ENCODE measurements at places on chromosomes 6 and 20.

DNA sequence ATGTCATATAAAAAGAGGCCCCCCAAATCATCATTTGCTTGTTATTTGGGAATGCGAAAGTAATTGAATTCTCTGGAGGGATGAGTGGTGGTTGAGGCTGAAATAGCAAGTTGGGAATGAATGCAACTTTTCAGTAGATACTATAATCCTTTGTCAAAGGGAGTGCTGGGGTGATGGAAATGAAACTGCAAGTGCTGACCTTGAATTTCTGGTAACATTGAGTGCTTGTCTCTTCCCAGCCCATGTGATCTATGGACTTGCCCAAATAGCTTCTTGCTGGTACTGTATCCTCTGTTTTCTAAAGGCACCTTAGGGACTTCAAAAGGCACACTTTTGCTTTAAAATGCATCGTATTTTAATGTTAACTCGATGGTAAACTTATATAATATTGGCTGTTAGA is 14.8 kb downstream of the PAQR8 start:
- DNase-seq: no peak

- no peak for DNase-seq
Measured at GRCh38 chr6:119012521-119012920, 65.9 kb downstream of the FAM184A start.

DNA sequence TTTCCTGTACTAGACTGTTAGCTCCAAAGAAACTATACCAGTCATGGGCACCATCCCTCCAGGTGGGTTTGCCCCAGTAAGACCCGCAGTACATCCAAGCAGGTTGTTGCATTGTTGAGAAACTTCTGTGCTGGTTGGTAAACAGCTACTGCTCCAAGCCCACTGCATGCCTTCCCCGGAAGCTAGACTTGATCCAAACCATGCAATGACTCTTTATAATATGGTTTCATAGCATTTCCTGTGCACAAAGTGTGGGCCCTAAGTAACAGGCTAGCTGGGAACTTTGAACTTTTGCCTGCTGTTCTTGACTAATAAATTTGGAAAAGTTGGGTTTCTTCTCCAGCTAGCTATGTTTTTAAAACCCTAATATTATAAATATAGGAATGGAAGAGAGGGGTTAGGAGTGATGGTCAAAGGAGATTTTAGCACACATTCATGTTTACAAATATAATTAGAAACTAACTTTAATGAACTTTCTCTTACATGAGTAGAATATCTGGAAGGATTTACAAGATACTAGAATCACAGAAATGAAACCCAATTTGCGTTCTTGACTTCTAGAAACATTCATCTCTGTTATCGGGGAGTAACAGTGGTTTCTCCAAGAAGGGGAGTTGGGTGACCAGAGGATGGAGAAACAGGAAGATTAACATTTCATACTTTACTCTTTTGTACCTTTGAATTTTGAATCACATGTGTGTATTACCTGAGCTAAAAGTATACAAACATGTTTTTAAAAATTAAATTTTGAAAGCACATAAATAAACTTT is 51.7 kb downstream of the GFOD1 start:
- no peak for DNase-seq

DNA sequence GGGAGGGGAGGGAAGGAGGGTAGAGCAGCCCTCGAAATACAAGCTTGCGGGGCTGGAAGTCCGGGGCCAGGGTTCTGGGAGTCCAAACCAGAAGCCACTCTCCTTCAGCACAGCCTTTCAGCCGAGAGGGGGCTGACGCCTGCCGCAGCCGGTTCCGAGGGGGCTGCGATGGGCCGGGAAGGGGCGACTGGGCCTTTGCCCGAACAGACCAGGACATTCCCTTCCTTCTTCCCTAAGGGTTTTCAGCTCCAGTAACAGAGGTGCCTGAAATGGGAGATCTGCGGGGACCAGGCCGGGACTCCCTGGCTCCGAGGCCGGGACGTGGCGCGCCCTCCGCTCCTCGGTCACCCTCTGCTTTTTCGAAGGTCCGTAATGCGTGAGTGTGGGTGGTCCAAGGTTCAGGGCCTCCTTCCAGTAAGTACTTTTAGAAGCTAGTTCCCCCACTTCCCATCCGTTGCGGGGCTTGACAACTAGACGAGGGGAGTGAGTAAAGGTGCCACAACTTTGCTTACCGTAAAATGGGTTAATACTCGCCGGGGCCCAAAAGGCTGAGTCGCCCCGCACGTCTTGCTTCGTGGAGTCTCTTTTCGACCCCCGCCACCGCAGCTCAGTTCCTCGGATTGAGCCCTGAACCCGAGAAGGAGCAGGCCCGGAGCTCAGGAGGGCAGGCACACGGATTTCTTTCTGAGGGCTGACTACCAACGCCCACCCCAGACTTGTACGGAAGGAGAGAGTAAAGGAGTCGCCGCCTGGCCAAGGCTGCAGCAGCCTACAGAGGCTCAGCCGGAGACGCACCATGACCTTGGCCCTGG is 2.9 kb upstream of the OLIG3 start:
- no peak for DNase-seq

GRCh38 chr20:7029019-7029418 is 261.5 kb downstream of the BMP2 start:
- DNase-seq: no peak

DNA sequence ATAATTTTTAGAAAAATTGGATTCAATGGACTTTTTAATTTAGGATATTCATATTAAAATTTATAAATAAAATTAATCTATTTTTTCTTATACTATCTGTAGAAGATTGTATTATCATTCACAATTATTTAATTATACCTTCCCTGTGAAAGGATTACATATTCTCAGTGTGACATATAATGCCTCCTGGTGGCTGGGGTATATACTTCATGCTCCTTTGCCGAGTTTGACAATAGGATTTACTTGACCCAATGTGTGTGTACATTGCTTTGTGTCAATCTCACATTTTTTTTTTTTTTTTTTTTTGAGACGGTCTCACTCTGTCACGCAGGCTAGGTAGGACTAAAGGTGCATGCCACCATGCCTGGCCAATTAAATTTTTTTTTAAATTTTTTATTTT is 230.0 kb upstream of the CHD6 start:
- DNase-seq: no peak

GRCh38 chr6:31706599-31706998 is at the start of gene LY6G6F:
TSS of gene LY6G6F (plus strand) at chr6:31706866. CDS start at chr6:31706907, 41 bp downstream.
- no peak for DNase-seq

- no peak for DNase-seq
Measured at GRCh38 chr6:26122005-26122388, 34.8 kb downstream of the HFE start.

DNA sequence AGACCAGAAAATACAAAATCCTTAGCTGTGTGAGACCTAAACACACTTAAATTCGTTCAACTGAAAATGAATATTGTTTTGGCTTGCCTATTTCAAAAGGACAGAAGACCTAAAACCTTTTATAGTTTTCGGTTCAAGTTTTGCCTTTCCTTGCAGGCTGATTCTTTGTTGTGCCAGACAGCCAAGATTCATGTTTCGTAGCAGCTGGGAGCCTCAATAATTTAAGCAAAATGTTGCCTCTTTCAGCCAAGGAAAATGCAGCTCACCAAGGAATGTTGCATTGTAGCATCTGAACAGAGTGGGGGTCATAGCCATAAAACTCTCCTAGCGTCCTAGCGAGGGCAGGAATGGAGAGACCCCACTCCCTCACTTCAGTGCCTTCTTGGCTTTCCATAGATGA is 92.3 kb upstream of the INSM1 start:
- no peak for DNase-seq

DNA sequence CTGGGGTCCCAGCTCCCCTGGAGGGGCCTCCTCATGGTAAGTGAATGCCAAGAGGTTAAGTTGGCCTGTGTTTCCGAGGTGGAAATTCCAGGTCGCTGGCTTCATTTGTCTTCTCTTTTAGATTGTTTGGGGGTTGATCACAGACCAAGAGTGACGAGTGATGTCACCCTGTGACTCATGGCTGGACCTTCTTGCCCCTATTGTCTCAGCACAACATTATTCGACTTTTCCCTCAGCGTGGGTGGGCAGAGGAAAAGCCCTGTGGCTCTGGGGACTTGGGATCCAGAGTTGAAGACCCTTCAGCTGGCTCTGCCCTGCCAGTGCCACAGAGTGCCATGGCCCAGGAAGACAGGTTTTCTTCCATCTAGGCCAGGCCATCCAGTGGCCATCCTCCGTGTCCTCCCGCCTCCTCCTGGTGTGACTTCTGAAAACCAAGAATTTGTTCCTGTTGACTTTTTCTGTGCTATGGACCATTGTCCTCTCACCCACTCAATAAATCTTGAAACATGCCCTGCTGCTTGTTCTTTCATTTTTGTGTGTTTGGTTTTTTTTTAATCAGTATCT is 15.4 kb upstream of the SNHG17 start:
- no peak for DNase-seq

DNA sequence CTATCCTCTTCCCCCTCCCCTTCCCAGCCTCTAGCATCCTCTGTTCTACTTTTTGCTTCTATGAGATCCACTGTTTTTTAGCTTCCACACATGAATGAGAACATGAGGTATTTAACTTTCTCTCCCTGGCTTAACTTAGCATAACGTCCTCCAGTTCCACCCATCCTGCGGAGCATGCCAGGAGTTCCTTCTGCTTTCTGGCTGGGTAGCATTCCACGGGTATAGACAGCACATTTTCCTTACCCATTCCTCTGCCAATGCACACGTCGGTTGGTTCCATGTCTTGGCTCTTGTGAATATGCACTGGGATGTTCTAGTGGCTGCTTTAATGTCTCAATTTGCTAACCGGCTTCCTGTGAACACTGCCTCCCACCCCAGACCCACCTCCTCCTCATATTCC is 13.2 kb upstream of the CCR6 start:
- no peak for DNase-seq

DNA sequence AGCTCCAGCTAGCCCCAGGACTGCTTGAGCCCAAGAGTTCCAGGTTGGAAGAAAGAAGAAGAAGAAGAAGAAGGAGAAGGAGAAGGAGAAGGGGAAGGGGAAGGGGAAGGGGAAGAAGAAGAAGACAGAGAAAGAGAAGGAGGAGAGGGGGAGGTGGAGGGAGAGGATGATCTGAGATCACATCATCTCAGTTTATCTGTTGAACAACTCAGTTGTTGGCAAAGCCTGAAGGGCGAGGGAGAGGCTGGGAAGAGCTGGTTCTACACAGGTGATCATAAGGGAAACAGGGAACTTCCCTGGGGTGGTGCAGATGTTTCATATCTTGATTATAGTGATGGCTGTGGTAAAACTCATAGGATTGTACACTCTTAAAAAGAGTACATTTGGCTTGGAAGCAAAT is 3.1 kb upstream of the RRBP1 start:
- DNase-seq: no peak

GRCh38 chr20:13231031-13231752 is 10.1 kb downstream of the ISM1 start:
- peak; percentile 11 for DNase-seq

GRCh38 chr6:24899136-24899996 is 36.4 kb downstream of the RIPOR2 start:
- no peak for DNase-seq

GRCh38 chr6:146961831-146962230 is 242.4 kb upstream of the STXBP5 start:
- no peak for DNase-seq

GRCh38 chr6:161257793-161258457 is 15.9 kb downstream of the AGPAT4 start:
- DNase-seq: peak; percentile 88

DNA sequence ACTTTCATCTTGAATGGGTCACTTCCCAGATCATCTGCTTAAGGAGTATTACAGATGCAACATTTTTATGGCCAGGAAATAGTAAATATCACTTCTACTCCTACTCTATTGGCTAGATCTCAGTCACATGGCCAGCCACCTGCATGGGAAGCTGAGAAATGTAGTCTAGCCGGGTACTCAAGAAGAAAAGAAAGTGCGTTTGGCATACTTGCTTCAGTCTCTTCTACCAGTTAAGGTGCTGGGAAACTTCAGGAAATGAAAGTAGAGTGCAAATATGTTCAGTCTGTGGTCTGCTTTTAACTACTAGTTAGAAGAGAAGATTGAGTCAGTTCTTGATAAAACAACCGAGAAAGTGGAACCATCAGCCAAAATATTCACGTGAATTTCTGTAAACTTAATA is 129.2 kb downstream of the PDSS2 start:
- DNase-seq: no peak

DNA sequence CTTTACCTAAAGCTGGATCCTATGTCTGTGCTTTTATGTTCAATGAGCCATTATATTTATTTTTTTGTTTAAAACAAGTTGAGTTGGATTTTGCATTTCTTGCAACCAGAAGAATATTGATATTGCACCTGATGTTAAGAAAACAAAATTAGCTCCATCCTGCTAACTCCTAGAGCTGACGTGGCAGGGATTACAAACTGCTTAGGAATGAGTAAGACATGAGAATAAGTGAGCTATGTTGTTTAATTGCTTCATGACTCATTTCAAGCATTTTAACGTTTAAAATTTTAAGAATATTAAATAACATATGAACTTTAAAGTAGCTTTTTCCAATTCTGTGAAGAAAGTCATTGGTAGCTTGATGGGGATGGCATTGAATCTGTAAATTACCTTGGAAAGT is 663.5 kb downstream of the EPM2A start:
- peak; percentile 51 for DNase-seq

DNA sequence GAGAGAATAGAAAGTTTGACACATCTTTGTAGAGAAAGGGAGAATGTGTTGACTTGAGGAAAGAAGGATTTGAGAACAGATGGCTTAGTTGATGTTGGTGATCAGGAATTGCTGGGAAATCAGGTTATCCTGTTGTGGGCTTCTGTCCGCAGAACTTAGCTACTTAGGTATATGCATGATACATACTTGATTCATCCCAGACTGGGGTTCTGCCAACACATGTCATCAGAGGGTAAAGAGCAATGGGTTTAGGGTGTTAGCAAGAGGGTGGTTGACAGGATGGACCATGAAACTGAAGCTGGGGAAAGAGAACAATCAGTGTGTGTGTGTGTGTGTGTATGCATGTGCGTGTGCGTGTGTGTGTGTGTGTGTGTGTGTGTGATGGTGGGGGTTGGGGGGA is 50.6 kb upstream of the NELFCD start:
- DNase-seq: no peak

DNA sequence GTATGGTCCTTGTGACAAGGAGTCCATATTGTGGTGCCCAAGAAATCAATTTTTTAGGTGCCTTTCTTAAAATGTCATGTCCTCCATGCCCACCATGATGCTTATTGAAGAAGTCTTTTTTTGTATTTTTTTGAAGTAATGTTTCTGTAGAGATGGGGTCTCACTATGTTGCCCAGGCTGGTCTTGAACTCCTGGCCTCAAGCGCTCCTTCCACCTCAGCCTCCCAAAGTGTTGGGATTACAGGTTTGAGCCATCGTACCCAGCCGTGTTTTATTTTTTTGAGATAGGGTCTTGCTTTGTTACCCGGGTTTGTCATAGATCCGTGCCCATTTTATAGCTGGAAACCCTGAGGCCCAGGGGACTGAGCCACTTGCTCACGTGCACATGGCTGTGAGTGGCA is 238.3 kb downstream of the ATXN1 start:
- DNase-seq: no peak

DNA sequence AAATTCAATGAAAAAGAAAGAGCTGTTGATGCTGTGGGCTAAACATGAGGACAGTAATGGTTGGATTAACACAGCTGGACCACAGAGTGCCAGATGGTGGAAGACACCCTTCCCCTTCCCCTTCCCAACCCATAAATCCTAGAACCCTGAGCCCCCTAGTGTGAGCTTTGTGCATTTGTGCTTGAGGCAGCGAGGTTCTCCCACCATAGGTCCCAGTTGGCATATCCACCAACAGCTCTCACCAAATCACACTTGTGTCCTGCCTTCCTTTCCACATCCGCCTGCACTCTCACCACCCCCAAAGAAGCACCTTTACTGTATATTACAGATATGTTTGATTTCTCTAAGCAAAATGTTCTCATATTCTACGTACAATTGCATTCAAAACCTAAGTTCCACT is 32.8 kb upstream of the HBS1L start:
- DNase-seq: no peak

GRCh38 chr6:113047932-113048331 is 700.8 kb downstream of the RFPL4B start:
- peak; percentile 50 for DNase-seq

All from fibroblast of skin of left quadriceps (primary cell).